Stimulated activated CD8-positive, alpha-beta memory T cell treated with anti-CD3 and anti-CD28 coated beads, Interleukin-4, amount 100 ng/mL, for 1 hour (primary cell): ENCODE measurements at places on chromosomes 1 and 21.

GRCh38 chr1:182335771-182336566, 55.6 kb downstream of the GLUL start:
- no peak for DNase-seq

- no peak for DNase-seq
These were observed 9.7 kb downstream of the HSD3B1 start for GRCh38 chr1:119516680-119517079.

DNA sequence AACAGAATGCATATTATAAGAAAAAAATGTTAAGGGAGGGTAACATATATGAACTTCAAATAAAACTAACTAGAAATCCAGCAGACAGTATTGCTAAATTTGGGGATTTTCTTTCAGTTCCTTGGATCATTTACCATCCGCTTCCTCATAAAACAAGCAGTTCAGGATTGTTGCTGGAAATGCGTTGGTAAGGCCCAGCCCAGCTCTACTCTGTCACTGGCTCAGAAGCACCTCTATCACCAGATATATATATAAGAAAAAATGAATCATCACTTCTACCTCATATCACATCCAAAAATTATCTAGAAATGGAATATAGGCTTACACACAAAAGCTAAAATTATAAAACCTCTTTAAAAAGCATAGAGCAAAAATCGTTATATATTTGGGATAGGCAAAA, 28.2 kb upstream of the COG2 start:
- no peak for DNase-seq

DNA sequence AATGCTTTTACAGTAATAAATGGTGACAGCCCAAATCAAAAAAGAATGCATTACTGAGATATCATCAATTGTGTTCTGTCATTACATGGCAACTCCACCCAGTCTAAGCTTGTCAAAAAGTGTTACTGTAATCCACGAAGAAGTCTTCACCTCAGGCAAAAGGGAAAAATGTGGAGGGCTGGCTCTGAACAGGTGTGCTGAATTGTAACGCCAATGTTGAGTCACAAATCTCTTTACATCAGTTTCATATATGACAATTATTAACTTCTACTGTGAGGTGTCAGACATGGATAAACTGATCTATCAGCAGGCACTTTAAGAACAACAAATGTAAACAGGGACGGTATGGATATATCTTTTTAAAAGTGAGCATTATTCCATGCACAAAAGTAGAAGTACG, 98.5 kb upstream of the DMRTA2 start:
- DNase-seq: no peak

GRCh38 chr1:159211331-159212136, 6.9 kb downstream of the ACKR1 start:
- DNase-seq: no peak

- DNase-seq: no peak
These were observed 73.2 kb upstream of the JAK1 start for GRCh38 chr1:65039508-65039907.

- DNase-seq: no peak
These were observed 3.6 kb downstream of the TENT5C start for GRCh38 chr1:117609471-117609911.

DNA sequence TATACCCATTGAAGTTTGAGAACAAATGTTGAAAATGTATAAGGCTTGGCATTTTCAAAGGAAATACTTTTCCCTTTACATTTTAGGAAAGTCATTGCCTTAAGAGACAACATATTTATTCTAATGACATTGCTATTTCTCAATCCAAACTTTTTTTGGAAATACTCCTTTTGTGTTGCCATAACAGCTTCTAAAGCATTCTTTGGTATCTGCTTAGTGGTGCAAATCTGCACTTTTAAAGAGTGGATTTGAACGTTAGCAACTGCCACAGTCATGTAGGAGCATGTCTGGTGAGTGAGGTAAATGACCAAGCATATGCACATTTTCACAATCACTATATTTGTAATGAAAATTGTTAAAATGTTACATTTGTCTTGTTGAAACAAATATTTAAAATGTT, 124.4 kb upstream of the GORAB start:
- DNase-seq: no peak

- DNase-seq: no peak
These were observed 64.4 kb downstream of the MAB21L3 start for GRCh38 chr1:116175611-116176010.

DNA sequence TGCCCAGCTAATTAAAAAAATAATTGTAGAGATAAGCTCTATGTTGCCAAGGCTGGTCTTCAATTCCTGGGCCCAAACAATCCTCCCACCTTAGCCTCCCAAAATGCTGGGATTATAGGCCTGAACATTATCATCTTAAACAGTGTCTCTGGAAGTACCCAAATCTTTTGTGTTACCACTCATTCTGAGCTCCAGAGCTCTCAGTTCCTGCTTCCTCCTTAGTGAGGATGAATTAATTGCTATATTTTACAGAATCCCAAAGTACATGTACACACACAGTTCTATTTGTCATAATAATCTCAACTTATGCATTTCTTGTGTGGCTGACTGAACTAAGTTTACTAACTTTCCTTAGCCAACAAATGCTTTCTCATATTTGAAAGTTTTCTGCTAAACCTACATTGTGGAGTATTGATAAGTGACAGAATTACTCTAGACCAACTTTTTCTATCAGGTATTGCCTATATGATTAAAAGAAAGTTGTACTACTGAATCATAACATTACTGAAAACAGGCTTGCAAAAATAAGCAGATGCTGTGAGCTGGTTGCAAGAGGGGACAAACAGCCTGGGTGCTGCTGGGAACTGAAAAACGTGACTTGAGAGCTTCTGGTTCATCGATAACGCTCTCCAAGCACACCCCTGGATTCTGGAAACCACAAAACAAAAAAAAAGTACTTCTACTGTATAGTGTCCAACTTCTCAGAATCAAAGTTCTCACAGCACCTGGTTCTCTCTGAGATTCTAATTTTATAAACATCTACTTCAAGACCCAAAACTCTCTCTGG, 15.3 kb downstream of the VAV3 start:
- DNase-seq: no peak

DNA sequence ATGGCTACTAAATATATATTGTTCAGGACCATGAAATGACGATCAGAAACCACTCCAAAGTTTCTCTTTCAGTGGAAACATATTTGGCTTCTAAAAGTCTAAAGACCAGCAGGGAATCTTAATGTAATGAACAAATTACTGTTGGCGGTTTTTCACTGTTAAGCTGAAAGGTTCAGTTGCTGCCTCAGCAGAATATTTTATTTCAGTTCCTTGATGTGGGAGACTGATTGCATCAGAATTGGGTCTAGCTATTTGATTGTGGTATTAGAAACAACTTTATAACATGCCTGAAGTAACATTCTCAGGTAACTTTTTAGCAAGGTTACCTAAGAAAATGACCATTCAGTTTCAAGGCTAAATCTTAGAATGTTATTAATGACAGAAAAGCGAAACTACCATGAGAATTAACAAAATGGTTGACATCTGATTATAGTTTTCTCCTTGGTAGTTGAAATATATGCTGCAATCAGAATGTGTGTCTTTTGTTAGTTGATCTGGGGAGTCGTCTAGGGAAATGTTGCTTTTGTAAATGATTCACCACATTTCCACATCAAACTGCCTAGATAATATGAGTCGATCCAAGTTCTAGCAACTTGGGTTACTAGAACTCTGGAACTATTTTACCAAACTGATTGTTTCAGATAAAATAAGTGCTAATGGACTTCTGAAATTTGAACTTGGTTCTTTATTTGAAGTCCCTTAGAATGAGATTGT, 200.4 kb downstream of the HMCN1 start:
- no peak for DNase-seq

DNA sequence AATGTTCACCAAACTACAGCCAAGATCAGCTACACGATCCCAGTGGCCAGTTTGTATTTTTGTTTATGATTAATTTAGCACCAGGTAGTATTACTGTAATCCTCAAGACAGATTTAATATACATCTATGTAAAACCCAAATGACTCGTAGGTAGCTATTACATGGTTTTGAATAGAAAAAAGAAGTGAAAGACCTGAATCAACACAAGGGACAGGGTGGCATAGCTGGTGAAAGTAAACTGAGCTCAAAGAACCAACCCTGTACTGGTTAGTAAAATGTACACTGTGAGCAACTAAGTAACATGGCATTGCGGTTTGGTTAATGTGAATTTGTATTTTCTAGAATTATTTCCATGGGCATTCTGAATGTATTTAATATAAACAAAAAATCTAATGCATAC, 8.8 kb downstream of the GPATCH2 start:
- DNase-seq: no peak

DNA sequence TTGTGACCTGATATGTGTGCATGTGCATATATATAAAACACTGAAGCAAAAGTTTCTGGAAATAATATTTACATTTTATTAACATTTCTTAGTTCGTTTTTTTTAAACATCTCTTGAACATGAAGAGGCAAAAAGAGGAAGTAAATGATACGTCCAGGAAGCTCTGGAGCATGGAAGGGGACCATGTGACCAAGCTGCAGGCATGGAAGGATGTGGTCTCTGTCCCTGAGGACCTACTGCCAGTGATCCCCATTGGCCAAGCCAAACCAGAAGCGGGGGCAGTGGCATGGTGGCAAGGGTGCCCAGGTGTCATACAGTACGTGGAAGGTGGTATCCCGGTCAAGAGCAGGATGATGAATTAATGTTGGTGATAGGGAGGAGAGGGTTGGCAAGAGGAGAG, 268.3 kb upstream of the PROX1 start:
- DNase-seq: no peak

DNA sequence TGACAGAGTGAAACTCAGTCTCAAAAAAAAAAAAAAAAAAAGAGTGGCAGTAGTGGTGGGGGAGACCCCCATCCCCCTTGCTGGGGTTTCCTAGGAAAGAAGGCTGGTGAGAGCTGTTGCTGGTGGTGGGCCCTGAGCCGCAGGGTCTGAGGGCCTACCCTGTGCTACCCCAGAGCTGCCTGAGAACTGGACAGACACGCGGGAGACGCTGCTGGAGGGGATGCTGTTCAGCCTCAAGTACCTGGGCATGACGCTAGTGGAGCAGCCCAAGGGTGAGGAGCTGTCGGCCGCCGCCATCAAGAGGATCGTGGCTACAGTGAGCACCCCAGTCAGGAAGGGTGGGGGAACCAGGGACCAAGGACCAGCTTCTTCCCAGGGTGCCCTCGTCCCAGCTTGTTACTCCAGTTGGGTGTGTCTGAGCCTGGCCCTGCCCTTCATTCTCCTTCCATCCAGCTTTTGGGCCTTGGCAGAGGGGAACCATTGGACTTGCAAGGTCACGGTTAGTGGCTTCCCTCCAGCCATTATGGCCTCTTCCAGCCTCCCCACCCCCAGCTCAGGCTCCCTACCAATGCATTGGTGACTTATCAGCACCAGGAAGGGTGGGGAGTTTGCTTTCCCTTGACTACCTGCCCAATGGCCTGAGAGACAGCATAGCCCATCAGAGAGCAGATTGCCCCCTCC, 10.5 kb downstream of the LDLRAP1 start:
- DNase-seq: no peak

- DNase-seq: no peak
These were observed 9.5 kb downstream of the ATP1B1 start for GRCh38 chr1:169115891-169116585.

- DNase-seq: no peak
These were observed 102.4 kb downstream of the SLC45A1 start for GRCh38 chr1:8420318-8420717.

- DNase-seq: no peak
These were observed 9.3 kb downstream of the SPRR2G start for GRCh38 chr1:153141377-153141776.

DNA sequence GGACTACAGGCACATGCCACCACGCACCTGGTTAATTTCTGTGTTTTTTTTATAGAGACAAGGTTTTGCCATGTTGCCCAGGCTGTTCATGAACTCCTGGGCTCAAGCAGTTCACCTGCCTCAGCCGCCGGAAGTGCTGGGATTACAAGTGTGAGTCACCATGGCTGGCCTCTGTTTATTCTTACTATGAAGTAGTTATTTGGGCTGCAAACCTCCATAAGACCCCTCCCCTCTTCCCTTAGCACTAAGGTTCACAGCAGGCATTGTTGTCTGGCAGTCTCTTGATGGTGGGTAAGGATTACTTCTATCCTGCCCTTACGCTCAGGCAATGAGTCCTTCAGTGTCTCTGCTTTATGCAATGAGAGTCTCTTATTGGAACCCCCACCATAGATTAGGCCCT, 51.8 kb downstream of the ANGPTL1 start:
- DNase-seq: no peak

DNA sequence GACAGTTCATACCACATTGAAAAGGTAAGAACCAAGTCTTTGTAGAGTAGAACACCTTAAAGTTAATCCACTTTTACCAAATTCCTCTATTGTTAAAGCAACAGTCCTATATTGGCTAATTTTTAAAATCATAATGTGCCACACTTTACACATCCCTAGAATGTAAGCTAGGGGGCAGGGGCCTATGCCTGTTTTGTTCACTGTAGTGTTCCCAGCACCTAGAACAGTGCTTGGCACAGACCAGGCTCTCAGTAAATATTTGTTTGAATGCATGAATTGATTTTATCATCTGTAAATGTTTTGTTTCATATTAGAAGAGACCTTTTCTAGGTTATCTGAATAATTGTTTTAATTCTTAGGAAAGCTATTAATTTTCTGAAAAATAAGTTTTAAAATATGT, 9.1 kb downstream of the SMAP2 start:
- DNase-seq: no peak

DNA sequence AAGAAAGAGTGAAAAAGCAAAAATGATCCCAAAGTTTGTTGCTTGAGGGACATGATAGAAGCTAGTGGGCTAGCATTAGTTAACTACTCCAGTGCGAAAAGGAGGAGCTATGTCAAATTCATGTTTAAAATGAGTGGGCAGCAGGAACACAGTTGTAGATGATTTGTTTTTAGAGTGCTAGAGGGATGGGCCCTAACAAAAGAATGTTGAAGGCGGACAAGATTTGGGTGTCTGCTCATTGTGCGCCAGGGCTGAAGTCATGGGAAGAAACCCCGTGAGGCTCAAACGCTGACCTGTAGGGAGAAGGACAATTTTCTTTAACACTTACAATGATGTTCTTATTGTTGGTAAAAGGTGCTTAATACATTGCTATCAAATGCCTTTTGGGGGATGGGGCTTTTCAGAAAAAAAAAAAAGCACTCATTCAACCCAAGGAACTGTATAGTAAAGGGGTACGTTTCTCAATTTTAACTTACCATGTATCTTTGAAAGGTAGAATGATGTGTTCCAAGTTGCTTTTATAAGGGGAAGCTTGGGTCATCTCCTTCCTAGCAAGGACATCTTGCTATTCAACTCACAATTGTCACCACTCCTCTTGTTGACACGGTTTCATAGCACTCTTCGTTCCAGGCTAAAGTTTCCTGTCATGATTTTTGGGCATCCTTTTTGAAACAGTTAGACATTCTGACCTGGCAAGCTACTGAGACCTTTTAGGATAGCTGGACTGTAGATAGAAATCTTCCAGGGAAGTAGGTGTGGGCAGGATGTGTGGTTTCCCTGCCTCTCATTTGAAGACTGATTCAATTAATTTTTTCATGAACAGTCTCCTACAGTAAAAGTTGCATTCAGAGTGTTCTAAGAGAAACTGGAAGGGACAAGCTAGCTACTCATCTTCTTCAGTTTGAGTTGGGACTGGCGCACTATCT, 53.0 kb upstream of the CNN3 start:
- no peak for DNase-seq

DNA sequence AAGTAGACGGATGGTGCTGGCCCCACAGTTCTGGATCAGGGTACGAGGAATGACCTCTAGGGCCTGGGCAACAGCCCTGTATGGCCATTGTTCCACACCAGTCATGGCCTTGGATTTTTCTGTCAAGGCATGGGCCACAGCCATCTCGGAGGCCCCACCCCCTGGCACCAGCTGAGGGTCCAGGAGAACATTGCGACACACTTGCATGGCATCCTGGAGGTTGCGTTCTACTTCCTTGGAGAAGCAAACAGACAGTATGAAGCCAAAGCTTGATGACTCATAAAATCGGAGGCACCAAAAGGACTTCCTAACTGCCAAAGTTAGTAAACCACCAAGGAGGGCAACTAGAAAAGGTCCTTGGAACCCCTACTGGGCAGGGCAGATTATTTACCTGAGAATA, 11.9 kb upstream of the VHLL start:
- DNase-seq: no peak
